ENCODE measurements at places on chromosomes 4 and X. TPM values are rescaled to one million over a fixed set of nuclear protein-coding genes. Genes with fewer than 3 reads are reported as not detected.

The RAB41 gene
- not detected for polyA plus RNA-seq

The TEC gene
- polyA plus RNA-seq = 2.5 TPM

The MGARP gene
- not detected for polyA plus RNA-seq

The CFAP97 gene
- 65.1 TPM for polyA plus RNA-seq

The TREX2 gene
- 1.2 TPM for polyA plus RNA-seq

The VAMP7 gene
- 47.7 TPM for polyA plus RNA-seq

The CXorf49 gene
- polyA plus RNA-seq = not detected

The MND1 gene
- not detected for polyA plus RNA-seq

The TRAM1L1 gene
- not detected for polyA plus RNA-seq

The GPR82 gene
- 0.08 TPM for polyA plus RNA-seq

The PPP1R2C gene
- 0.41 TPM for polyA plus RNA-seq

The NEUROG2 gene
- not detected for polyA plus RNA-seq

The OTC gene
- not detected for polyA plus RNA-seq

The CDX4 gene
- not detected for polyA plus RNA-seq

The CFAP47 gene
- not detected for polyA plus RNA-seq
